G401 (cell line): ENCODE measurements at places on chromosomes 7 and 10. TPM values are rescaled to one million over a fixed set of nuclear protein-coding genes. Genes with fewer than 3 reads are reported as not detected.
A peak's percentile ranks its signal among the peaks of the same experiment; 100 is the strongest.

The PKD2L1 gene
- total RNA-seq = not detected in 2 replicates

The DPYSL4 gene
- 4.9 and 6.0 TPM in 2 replicates for total RNA-seq

The FXYD4 gene
- total RNA-seq = not detected in 2 replicates

The STK31 gene
- 0.17 TPM in 1 of 2 replicates, not detected in the other for total RNA-seq

The CDHR1 gene
- not detected in 2 replicates for total RNA-seq

The COL17A1 gene
- total RNA-seq = 0.03 and 0.06 TPM in 2 replicates

The PRPS1L1 gene
- not detected in 2 replicates for total RNA-seq

The NXPH1 gene
- total RNA-seq = not detected in 2 replicates

The CLDN3 gene
- not detected in 2 replicates for total RNA-seq

The NRAP gene
- not detected in 2 replicates for total RNA-seq

The CYCS gene
- total RNA-seq = 74.3 and 176 TPM in 2 replicates

The C1GALT1 gene
- total RNA-seq = 37.5 and 53.7 TPM in 2 replicates

The IFIT1B gene
- total RNA-seq = not detected in 2 replicates

The TAF5 gene
- 10.2 and 11.9 TPM in 2 replicates for total RNA-seq

GRCh38 chr7:73734619-73735527, 3.7 kb downstream of the ABHD11 start:
- peak; percentile 64 for DNase-seq

- DNase-seq = no peak
These were observed 135.1 kb upstream of the ZWINT start for GRCh38 chr10:56496186-56496486.

DNA sequence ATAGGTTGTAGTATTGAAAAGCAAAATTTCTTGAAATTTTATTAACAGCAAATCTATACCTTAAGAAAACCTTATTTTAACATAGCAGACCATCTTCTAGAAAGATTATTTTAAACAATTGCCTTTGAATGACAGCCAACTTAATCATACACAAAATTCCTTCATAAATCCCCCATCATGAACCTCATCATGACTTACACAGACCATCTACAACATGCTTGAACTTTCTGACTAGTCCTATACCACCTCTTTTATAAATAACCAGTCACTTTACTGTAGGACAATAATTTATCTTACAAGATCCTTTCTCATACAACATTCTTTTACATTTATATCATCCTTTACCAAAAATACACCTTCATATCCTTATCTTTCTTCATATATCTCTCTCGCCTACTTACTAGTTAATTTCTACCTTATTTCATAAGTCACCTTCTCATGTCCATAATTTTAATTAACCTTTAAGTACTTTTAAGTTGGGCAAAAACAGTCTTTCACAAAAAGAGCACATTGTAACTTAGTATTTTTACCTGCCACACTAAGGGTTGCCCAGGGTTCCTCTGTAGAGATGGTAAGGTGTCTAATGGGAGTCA, 16.6 kb upstream of the PTN start:
- no peak for DNase-seq

DNA sequence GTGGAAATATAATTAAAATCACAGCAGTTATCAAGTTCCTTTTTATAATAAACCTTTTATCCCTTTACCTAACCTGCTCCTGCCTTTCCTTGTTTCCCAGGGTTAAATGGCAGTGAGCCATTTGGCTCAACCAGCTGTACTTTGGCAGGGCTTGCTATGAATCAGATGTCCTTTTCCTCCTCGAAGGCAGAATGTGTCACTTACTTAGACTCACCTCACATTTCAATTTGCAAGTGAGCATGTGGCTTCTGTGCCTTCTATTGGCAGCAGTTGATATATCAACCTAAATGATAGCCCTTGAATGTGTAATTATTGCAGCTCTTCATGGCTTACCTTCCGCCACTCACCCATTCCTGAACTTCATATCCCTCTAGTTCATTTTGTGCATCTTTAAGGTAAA, 301.7 kb downstream of the CSTF2T start:
- peak; percentile 40 for DNase-seq

DNA sequence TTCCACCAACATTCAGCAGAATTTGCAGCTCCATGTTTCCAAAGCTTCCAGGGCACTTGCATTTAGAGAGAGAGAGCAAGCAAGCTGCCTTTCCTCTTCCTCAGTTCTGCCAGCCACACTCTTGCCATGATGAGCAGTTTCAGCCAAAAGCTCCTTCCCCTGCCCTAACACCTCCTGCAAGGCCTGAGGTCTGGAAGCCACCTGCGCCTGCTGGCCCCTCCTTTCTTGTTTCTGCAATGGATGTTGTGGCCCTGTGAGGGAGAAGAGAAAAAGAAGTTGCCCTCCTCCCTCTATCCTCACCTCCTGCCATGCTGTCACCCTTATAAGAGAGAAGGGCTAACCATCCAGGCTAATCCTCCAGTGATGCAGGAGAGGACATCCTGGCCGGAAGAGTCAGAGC, 48.7 kb downstream of the IKZF1 start:
- no peak for DNase-seq

GRCh38 chr7:157683747-157684156, 346.9 kb downstream of the DNAJB6 start:
- DNase-seq = no peak

DNA sequence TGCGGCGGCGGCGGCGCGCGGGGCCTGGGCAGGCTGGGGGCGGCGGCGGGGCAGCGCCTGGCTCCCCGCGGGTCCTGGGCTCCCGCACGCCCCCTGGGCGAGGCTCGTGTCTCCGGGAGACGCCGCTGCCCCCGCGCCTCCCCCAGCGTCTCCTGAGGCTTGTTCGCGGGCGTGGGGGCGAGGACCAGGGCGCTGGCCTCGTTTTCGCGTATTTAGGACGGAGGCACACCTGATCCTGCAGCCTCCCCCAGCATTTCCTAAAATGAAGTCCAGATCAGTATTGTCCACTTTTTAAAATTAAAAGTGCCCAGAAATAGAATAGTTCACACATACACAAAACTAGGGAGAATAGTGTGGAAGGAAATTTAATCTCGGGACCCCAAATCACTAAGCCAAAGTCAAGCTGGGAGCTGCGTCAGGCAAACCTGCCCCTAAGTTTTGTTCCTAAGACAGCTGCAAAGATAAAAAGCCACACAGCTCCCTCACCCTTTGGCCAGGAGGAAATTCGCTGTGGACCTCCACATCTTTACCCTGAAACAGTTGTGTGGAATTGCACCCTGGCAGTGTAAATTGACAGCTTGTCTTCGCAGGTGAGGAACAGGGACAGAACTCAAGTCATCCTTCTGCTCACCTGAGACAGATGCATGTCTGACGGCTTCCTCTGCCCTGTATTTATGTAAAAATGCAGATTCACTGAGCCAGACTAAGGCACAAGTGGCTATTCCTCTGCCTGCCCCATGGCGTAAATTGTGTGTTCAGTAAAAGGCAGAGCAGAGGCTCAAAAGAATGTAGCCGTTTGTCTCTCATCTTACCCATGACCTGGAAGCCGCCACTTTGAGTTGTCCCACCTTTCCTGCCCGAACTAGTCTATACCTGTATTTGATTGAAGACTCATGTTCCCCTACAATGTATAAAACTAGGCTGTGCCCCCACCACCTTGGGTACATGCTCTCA, 740 bp downstream of the GALNT11 start:
- DNase-seq = peak; percentile 29

DNA sequence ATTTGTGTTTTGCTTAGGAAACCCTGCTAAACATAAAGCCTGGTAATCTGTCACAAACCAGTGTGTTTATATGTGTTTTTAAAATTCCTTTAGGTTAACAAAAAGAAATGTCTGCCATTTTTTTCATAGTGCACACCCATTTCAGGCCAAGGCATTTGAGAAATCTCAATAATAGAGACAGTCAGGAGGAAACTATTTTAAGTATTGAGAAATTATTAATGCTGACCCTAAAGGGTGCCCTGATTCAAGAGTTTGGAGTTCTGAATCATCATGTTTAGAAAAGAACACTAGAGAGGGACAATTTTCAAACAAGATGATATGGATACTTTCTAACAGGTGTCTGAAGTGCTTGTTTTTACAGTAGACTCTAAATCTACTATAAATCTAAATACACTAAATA, 28.7 kb downstream of the MALRD1 start:
- no peak for DNase-seq

GRCh38 chr7:26508481-26508880, 216.8 kb downstream of the SNX10 start:
- DNase-seq = peak; percentile 72

GRCh38 chr7:343227-343822, 53.4 kb downstream of the FOXL3 start:
- no peak for DNase-seq

GRCh38 chr10:70997236-70997635, 108.9 kb upstream of the PCBD1 start:
- no peak for DNase-seq

DNA sequence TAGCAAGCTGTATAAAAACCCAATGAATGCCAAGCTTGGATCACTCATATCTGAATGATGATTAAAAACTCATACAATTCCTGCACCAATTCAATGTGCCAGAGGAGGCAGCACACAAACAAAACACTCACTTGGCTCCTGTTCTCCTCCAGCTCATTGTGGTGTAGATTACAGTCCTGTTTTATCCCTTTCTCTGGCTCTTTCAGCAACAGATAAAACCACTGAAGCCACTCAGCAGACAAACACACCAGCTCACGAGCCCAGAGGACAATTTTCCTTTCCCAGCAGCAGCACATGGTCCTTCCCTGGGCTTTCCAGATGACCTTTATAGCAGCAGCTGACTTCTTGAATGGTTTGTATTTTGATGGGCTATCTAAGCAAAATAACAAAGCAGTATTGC, 107.3 kb upstream of the STARD3NL start:
- DNase-seq = peak; percentile 11

DNA sequence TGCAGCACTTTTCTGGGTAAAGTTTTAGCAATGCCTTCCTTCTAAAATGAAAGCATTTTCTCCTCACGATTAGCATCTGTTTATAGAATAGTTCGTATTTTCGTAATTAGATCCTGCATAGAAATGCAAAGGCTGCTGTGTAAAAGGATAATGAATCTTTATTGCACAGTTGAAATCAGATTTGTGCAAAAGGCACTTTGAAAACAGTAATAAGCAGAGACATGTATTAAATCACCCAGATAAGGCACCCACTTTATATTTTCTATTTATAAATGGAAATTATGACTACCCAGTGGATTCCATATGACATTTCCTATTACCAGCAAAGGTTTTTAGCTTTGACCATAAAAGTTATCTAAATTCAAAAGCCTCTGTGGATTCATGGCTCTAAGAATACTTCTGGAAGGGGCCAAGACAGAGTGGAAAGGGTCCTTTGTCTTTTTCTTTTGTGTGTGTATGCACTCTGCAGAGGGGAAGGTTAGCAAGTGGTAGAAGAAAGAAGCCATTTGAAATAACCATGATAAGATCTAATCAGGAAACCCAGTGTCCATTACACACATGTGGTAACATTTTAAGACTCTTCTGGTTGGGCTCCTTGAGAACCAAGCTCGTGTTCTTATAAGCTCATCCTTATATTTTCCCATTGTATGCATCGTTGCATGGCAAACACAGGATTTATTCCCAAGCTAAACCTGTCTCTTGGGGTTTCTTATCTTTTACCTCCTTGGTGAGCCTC, 612.1 kb downstream of the AUTS2 start:
- no peak for DNase-seq

DNA sequence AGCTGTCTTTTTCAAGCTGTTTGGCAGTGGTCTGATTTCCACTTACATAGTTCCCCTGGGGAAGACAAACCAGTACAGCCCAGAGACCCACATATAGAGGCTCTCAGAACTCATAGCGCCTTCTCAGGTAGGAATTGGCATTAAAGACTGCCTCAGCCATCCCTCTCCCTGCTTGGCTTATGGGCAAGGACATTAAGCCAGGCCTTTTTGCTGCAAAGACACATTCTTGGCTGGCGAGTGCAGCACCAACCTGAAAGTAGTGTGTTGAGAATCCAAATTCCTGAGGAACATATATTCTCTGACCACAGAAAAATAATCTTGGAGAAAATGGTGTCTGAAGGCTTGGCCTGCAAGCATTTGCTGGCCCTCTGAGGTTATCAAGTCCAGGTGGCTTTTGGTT, 39.2 kb upstream of the HPS1 start:
- no peak for DNase-seq

- DNase-seq = no peak
These were observed 20.5 kb downstream of the PIP4K2A start for GRCh38 chr10:22693860-22694259.

DNA sequence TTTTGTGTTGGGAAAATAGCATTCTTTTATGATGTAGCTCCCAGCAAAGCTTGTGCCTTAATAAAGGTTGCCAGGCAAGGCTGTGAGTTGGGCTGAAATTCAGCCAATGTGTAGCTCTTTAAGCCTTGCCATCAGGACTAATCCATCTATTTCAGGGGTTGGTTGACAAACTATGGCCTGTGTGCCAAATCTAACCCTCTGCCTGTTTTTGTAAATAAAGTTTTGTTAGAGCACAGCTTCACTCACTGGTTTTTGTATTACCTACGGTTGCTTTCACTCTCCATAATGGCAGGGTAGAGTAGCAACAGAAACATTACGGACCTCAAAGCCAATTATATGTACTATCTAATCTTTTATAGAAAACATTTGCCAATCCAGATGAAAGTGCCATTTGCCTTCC, 638.1 kb upstream of the POT1 start:
- no peak for DNase-seq

DNA sequence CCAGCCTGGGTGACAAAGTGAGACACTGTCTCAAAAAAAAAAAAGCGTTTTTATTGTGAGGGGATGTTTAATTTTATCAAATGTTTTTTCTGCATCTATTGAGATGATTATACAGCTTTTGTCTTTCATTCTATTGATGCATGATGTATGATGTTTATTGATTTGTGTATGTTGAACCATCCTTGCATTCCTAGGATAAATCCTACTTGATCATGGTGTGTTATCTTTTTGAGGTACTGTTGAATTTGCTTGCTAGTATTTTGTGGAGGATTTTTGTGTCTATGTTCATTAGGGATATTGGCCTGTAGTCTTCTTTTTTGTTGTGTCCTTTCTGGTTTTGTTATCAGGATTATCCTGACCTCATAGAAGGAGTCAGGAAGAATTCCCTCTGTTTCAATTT, 22.3 kb upstream of the PLA2G12B start:
- DNase-seq = no peak

DNA sequence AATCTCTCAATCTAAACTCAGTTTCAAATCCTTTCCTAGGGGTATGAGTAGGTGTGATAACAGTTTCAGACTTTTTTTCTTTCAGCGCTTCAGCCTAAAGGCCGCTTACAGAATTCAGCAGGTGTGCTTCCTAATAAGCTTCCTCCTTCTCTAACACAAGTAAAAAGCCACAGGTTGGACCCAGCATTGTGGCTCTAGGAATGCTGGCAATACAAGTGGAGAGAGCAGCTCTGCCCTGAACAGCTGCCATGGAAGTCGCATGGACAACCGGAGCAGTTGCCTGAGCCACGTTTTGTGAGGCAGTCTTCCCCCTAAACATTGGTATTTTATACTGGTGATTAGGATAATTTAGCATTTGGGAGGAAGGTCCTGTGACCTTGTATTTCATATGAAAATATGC, 83.5 kb downstream of the ST7 start:
- DNase-seq = peak; percentile 84

- DNase-seq = no peak
These were observed 116.1 kb downstream of the OR13A1 start for GRCh38 chr10:45199205-45199740.
